Purkinje cell (primary cell): ENCODE measurements at places on chromosomes 12 and 14. TPM values are rescaled to one million over a fixed set of nuclear protein-coding genes. Genes with fewer than 3 reads are reported as not detected.

Gene SRRM4
- polyA plus RNA-seq = 3.3 and 4.1 TPM in 2 replicates

Gene GPR84
- not detected in 2 replicates for polyA plus RNA-seq

Gene NKX2-8
- polyA plus RNA-seq = not detected in 2 replicates

Gene CCND2
- 98.9 and 110 TPM in 2 replicates for polyA plus RNA-seq

Gene TMTC2
- 9.9 and 10.2 TPM in 2 replicates for polyA plus RNA-seq

Gene KRT77
- polyA plus RNA-seq = not detected in 2 replicates

Gene BICDL1
- 4.7 and 5.6 TPM in 2 replicates for polyA plus RNA-seq

Gene TMEM233
- polyA plus RNA-seq = 4.9 TPM in 1 of 2 replicates, not detected in the other

Gene LYZ
- not detected in 2 replicates for polyA plus RNA-seq

Gene COX8C
- polyA plus RNA-seq = 1.0 TPM in 1 of 2 replicates, not detected in the other

Gene CYP27B1
- polyA plus RNA-seq = not detected in 2 replicates

Gene KRT3
- not detected in 2 replicates for polyA plus RNA-seq

Gene SOX5
- 19.0 and 19.5 TPM in 2 replicates for polyA plus RNA-seq

Gene GLIPR1L1
- 3.4 and 4.4 TPM in 2 replicates for polyA plus RNA-seq

Gene CLEC4A
- polyA plus RNA-seq = 1.2 and 3.8 TPM in 2 replicates

Gene RASSF9
- not detected in 2 replicates for polyA plus RNA-seq

Gene GALNT9
- 0.14 and 7.9 TPM in 2 replicates for polyA plus RNA-seq

Gene MDGA2
- polyA plus RNA-seq = 39.2 and 39.8 TPM in 2 replicates
